Right atrium auricular region (tissue), 2 donors: ENCODE measurements at places on chromosomes 3 and 15. TPM values are rescaled to one million over a fixed set of nuclear protein-coding genes. Genes with fewer than 3 reads are reported as not detected.

DNA sequence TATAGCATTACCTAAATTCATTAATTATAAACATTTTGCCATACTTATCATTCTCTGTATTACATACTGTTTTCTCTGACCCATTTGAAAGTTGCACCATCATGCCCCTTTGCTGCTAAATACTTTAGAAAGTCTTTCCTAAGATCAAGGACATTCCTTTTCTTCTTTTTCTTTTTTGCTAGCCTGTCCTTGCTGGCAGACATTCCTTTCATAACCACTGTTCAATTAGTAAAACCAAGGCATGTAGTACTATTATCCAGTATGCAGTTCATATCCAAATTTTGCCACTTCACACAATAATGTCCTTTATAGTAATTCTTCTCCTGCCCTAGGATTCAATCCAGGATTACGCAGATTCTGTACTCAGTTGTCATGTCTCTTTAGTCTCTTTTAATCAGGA, 321.0 kb upstream of the C2CD4B start:
- no peak for DNase-seq

GRCh38 chr3:40557575-40558161, 32.9 kb downstream of the ZNF621 start:
- no peak for DNase-seq

DNA sequence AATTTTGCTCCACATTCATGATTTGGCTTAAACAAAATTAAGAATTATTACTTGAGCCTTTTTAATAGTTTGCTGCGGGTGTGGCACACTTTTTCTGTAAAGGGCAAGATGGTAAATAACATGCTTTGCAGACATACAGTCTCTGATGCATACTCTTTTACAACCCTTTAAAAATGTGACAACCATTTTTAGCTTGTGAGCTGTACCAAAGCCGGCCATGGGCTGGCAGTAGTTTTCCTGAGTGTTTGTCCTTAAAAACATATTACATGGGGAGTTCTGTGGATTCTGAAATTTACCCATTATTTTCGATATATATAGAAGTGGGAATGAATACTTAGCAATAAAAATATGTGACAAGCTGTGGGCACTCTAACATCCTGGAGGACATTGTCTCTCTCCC, 163.4 kb downstream of the FNDC3B start:
- DNase-seq = no peak

GRCh38 chr3:109073116-109073515, 44.8 kb downstream of the MORC1 start:
- no peak for DNase-seq

DNA sequence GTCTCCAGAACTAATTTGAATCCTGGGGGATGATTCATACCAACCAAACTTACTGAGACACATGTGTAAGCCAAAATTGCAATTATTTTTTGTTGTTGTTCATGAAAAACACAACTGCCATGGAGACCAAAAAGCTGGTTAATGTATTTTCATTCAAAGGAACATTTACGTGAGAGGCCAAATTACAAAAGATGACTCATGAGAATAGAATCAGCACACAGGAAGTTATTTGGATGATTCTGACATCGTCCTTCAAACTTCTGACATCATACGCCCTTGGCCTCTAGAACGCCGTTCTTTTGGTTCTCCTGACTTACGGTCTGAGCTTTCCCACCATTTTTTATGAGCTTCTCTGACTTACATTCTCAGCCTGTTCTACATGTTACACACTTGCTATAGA, 3.0 kb upstream of the ZNF280D start:
- DNase-seq = no peak

CHRNA5 gene
- total RNA-seq = 0.22 TPM

GRCh38 chr15:81049835-81050234, 49.1 kb downstream of the TLNRD1 start:
- DNase-seq = no peak

DNA sequence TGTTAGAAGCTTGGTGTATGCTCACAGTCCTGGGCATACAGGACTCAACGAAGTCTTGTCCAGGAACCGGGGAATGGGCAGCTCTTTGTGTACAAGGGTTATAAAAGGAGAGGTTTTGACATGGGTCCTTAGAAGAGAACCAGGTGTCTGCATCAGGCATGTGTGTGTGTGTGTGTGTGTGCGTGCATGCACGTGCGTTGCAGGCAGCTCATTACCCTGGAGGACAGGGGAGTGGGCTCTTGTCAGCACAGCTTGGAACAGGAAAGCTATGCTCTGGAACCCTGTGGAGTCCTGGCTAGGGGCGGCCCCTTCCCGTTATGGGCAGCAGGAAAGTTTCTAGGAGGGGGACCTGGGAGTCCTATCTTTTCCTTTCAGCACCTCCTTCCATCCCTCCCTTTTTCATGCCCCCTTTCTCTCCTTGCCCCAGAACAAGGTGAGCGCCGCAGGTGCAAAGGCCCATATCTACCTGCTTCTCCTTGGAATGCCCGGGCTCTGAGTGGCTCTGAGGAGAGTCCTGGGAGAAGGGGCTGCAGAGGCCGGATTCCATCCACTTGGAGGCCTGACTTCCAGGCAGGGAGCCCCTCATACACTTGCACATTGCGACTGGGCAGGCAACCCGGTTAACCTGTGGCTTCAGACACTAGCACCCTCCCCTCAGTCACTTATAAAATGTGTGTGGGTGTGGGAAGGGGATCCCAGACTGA, 33.9 kb upstream of the LCTL start:
- DNase-seq = no peak
